ENCODE measurements at places on chromosomes 4 and X.

DNA sequence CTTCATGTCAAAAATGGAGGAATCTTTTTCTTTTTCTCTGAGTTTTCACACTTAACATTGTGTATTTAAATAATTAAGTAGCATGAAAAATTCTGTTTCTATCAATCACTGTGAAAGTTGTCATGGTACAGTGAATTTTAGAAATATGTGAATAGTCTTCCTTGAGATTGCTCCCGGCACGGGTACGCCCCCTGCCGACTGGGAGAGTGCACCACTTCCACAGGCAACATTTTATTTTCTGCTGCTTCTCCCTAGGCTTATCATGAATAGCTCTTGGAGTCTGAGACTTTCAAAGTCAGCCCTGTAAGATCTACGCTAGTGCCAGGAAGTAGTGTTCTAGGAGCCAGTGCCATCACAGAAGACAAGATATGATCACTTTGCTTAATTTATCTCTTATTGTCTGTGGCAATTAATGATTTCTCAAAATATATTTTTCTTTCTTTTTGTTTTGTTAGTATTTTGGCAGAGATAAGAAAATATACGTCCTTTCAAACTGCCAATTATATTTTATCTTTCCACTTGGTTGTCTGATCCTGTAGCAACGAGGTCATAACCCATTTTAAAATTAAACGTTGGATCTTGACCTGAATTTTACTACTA is 763.8 kb upstream of the AADAT start:
- DNase-seq: peak; percentile 50

- DNase-seq: no peak
Observed at GRCh38 chrX:31070057-31070468, 1.8 kb downstream of the FTHL17 start.

GRCh38 chr4:123674762-123675465 is 278.3 kb downstream of the SPRY1 start:
- DNase-seq: no peak

- DNase-seq: no peak
Observed at GRCh38 chrX:106917830-106918500, 2.2 kb upstream of the CLDN2 start.

DNA sequence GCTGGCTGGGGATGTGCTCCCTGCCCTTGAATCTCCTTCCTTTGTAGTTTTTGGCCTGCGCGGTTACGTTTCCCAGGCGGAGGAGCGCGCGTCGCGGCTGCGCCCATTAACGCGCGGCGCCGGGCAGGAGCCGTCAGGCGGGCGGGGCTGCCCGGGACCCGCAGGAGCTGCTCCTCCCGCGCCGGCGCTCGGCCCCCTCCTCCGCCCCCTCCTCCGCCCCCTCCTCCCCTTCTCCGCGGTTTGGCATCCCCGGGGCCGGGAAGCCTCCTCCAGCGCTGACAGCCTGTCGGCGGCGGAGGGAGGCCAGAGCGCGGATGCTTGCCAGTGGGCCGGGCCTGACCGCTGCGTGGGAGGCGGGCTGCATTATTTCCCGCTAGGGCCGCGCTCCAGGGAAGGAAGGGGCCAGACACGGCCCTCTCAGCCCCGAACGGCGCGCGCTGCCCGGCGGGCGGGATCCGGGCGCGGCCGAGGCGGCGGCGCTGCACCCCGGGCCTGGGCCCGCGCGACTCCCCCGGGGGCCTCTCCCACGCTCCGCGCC is at the start of gene DCLK2:
Gene DCLK2, plus strand, starts transcription at position 405 of the 538 bp plus-strand sequence. CDS start 583 bp downstream, outside the sequence.
- DNase-seq: peak; percentile 89

DNA sequence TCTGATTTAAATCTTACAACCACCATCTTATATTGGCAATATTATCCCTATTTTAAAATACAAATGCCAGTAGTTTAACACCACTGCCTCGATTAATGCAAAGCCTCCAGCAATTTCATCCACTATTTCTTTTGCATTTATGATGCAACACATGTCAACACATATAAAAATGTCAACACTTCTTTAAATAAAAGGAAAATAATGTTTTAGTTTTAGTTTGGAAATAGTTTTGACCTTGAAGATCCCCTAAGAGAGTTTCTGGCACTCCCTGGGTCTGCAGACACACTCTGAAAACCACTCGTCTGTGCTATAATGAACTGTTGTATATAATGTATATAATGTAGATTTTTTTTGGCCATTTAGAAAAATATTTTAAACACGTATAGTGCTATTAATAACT is 99.0 kb downstream of the CAMK2D start:
- no peak for DNase-seq

DNA sequence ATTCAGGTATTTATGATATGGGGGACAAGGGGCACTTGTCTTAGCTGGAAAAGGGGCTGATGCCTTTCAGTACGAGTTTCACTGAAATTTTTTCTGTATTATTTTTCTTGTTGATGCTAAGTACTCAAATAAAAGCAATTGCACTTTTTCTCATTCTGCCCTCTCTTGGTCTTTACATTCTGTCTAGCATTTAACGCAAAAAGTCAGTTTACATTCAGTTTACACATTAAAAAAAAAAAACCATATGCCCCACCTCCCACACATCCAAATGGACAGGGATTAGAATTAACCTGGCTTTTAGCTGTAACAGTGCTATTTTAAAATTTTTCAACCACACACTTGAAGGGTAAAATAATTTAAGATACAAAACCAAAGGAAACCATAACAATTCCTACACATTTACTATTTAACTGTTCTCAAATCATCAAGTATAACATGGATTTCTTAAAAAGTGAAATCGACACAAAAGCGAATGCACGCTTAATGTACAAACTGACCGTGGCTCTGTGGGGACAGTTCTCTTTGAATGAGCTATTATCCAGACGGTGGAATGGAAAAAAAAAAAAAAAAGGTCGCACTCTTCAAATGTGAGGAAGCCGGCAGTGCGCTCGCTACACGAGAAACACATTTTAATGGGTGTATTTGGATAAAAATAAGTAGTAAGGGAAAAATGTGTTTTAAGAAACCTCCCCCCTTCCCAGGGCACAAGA is 1.4 kb downstream of the AMMECR1 start:
- DNase-seq: no peak

- DNase-seq: no peak
Observed at GRCh38 chrX:44042116-44042515, 68.9 kb upstream of the NDP start.

DNA sequence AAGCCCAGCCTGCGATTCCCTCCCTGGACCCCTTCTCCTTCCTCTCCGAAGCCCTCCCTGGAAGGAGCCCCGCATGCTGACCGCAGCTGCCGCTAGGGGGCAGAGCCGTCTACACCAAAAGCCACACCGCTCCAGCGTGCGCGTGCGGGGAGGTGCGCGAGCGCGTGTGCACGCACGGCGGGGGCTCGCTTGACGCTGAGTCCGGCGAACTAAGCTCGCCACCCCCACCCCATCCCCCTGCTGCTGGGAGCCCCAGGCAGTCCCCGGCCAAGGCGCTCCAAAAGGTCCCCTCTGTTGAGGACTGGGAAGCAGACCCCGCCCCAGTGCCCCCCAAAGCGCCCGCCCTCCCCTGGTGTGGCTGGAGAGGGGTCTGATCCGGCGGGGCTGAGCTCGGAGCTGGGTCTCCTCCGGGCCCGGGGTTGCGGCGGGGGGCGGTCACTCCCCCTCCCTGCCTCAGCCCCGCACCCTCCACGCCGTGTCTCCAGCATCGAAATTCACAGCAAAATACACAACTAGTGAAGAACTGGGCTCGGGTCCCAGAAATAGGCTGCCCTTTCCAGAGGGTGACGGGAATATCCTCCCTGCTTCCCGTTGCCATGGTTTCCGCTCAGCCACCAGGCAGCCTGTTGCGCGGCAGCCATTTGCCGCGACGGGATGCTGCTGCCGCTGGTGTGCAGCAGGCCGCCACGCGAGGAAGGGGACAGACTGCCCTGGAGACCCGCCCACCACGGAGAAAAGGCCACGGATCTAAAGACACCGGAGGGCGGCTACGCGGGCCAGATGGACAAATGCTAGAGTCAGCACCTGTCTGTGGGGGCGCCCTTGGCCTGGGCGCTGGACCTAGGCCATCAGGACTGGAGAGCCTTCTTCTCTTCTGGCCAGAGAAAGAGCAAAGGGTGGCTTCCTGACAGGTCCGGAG is 11.2 kb upstream of the CCNQ start:
- DNase-seq: peak; percentile 50

DNA sequence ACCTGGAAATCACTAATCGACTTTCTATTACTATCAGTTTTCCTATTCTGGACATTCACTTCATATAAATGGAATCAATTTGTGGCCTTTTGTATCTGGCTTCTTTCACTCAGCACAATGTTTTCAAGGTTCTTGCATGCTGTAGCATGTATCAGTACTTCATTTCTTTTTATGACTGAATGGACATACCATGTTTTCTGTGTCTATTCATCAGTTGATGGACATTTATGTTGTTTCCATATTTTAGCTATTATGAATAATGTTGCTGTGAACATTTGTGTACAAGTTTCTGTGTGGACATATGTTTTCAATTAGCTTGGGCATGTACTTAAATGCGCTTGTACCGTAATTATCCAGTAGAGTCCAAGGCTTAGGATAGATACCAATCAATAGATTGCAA is 19.9 kb upstream of the RELL1 start:
- DNase-seq: no peak

DNA sequence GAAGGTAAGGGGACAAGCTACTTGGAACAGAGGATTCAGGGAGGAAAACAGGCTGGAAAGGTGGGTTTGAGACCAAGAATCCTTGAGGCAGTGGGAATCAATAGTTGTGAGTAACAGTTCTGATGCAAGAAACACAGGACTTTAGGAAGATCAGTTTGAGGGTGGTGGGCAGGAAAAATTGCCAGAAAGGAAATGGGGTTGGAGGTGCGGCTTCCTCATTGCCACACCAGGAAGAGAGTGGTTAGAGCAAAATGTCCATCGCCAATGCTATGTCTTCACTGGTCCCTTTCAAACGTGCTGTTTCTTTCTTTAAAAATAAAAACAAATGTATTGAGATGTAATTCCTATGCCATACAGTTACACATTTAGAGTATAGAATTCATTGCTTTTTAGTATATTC is 57.1 kb upstream of the NOCT start:
- no peak for DNase-seq

DNA sequence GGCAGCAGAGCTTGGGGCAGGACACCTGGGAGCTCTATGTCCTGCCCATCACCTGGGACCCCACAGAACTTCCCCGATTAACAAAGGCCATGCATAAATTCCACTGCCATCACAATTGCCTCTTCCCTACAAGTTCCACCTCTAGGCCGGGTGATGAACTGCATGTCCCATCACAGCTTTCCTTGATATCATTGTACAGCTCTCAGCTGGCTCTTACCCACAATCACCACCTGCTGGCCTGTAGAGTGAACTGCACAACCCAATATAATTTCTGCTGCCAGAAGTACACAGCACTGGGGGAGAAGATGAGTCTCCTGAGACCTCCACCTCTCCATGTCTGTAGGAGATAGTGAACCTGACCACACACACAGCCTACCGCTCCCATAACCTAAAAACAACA is 285.0 kb upstream of the AADAT start:
- no peak for DNase-seq

DNA sequence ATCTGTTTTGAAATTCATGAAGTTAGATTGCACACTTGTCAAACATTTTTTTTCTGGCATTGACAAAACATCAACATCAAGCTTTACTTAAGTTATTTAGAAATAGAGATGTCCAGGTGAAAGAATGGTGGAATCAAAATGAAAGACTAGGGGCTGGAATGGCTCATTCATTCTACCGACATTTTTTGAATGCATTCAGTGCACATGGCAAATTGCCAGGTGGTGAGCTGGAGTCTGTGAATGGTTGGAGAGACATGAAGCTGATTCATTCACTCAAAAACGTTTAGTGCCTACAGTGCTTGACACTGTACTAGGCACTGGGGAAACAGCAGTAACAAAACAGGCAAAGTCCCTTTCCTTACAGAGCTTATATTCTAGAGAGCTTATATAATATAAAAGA is 292.4 kb downstream of the PPP1R2C start:
- no peak for DNase-seq

- DNase-seq: no peak
Observed at GRCh38 chrX:2398064-2398656, 102.6 kb downstream of the DHRSX start.

- no peak for DNase-seq
Observed at GRCh38 chrX:18491587-18492340, 66.4 kb downstream of the CDKL5 start.

GRCh38 chrX:13587786-13588477 is 18.5 kb downstream of the EGFL6 start:
- no peak for DNase-seq

- DNase-seq: no peak
Observed at GRCh38 chr4:55002431-55002830, 123.0 kb downstream of the KDR start.

DNA sequence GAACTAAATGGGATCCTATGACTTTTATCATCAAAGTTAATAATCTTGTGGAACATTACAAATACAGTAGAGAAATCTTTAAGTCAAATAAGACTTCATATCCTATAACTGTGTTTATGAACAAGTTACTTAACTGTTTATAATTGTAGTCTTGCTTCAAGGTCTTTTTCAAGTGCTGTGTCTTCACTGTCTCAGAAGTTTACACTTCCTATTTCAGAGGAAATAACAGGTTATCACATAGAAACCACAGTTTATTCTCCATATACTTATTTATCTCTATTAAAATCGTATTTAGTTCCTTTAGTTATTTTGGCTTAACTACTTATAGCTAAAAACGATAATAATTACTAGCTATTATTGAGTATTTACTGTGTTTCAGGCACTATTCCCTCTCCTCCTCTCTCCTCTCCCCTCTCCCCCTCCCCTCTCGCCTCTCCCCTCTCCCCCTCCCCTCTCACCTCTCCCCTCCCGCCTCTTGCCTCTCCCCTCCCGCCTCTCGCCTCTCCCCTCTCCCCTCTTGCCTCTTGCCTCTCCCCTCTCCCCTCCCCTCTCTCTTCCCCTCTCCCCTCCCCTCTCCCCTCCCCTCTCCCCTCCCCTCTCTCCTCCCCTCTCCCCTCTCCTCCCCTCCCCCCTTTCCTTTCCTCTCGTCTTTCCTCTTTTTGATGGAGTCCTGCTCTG is 63.7 kb downstream of the RBPJ start:
- no peak for DNase-seq

DNA sequence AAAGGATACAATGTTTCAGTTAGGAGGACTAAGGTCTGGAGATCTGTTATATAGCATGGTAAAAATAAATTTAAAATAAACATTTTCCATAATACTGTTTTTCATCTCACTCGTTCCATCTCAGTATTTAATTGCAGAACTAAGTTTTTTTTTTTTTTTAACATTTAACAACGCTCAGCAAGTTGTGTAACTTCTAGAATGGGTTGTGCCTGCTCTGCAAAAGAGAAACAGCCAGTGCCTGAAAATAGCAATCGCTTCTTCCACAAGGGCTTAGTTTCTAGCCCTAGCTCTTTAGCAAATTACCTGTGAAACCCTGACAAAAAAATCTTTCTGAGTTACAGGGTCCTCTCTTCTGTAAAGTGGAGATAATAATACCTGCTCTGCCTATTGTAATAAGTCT is 41.9 kb downstream of the CNGA1 start:
- DNase-seq: no peak

DNA sequence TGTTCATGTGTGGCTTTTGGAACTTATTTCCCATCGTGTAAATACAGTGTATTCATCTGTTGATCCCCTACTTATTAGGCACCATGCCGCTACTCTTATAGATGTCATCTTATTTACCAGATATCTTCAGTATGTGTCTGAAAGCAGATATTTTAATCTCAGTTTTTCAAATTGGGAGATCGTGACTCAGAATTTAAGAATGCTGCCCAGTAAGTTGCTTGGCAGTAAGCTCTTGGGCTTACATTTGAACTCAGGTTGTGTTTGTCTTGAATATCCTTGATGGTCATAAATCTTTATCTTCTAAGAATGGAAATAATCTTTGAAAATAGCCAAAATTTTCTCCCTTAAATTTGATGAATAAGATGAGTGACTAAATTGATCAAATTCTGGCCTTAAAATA is 45.9 kb upstream of the RPA4 start:
- DNase-seq: no peak

Data from pancreas (tissue), 10 donors.